Fibroblast of skin of left quadriceps (primary cell): ENCODE measurements at places on chromosomes 5 and 9.

GRCh38 chr5:141641634-141642267 is 5.0 kb downstream of the RELL2 start:
- peak; percentile 44 for DNase-seq

- DNase-seq, result no peak
Measured at GRCh38 chr5:22044229-22044628, 808.9 kb downstream of the CDH12 start.

- no peak for DNase-seq
Measured at GRCh38 chr5:10975945-10976344, 214.9 kb upstream of the DAP start.

GRCh38 chr9:123414936-123415930 is 59.2 kb downstream of the CRB2 start:
- DNase-seq, result no peak

DNA sequence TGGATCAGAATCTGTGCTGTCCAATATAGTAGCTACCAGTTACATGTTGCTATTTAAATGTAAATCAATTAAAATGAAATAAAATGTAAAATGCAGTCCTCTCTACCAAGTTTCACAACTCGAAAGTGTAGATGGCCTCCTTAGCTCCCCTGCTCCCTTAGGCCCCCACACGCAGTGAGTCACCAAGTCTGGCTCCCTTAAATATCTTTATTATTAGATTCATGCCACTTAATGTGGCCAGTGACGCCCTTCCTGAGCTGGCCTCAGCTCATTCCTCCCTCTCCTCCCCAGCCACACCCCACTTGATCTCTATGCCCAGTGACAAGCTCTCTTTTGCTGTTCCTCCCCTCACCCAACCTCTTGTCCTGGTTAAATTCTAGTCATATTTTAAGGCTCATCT is 88.4 kb upstream of the DNAH5 start:
- no peak for DNase-seq

- DNase-seq, result no peak
Measured at GRCh38 chr5:143592648-143593047, 189.2 kb upstream of the NR3C1 start.

- DNase-seq, result no peak
Measured at GRCh38 chr5:131272724-131273123, 8.9 kb downstream of the CDC42SE2 start.

GRCh38 chr5:72273547-72273946 is 46.5 kb downstream of the MRPS27 start:
- DNase-seq, result no peak

DNA sequence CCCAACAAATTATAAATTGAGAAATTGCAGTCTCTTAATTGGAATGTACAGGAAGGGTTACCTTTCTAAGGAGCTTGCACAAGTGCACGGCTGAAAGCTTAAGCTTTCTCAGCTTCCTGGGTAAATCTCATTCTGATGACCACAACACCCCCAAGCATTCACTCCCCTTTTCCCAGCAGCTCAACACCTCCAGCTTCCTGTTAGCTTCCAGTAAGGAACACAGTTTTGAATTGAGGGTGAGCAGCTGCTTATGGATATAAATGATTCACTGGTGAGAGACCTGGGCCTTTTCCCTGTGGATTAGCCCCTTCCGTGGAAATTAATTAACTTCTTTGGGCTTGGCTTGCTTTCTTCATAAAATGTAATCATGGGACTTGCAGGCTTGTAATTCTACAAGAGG is 101.2 kb downstream of the SLC28A3 start:
- no peak for DNase-seq

DNA sequence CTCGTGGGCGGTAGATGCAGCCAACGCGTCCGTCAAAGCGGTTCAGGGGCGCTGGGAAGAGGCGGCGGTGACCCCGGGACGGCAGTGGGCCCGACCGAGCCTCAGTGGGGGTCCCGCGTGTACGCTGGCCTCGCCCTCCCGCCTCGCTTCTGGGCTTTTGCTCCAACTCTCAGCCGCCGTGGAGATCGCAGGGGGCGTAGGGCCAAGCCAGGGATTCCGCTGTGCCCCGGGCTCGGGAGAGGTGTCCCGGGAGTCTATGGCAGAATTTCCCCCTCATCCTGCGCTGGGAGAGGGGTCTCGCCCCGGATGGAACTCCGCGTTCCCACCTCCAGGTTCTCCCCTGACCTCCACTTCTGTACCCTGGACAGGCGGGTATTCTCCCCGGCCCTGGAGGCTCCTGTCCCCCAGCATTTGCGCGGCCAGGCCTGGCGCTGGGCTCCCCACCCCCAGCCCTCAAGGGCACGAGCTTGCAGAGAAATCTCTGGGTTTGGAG is 131.9 kb downstream of the MRPL36 start:
- DNase-seq, result no peak

- no peak for DNase-seq
Measured at GRCh38 chr9:96425500-96426169, 7.5 kb upstream of the ZNF367 start.

- peak; percentile 6 for DNase-seq
Measured at GRCh38 chr5:111628901-111629300, 116.6 kb upstream of the STARD4 start.

- no peak for DNase-seq
Measured at GRCh38 chr5:168925160-168925559, 346.0 kb upstream of the PANK3 start.

DNA sequence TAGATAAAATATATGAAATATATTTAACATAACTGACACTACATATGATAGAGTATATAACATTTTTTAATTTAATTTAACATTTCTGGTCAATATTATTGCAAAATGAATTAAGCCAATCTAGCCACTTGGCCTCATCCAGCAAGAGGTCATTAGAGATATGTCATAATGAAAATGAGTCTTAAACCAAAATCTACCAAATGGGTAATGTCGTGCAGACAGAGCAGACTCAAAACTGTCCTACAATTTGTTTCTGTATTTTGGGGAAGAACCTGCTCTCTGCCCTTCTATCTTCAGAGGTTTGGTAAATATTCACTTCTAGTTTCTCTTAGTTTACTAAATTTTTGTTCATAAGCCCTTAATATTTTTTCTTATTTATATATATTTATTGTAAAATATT is 61.4 kb downstream of the ARHGEF28 start:
- no peak for DNase-seq

GRCh38 chr9:105296877-105297287 is 52.4 kb downstream of the SLC44A1 start:
- DNase-seq, result peak; percentile 89

DNA sequence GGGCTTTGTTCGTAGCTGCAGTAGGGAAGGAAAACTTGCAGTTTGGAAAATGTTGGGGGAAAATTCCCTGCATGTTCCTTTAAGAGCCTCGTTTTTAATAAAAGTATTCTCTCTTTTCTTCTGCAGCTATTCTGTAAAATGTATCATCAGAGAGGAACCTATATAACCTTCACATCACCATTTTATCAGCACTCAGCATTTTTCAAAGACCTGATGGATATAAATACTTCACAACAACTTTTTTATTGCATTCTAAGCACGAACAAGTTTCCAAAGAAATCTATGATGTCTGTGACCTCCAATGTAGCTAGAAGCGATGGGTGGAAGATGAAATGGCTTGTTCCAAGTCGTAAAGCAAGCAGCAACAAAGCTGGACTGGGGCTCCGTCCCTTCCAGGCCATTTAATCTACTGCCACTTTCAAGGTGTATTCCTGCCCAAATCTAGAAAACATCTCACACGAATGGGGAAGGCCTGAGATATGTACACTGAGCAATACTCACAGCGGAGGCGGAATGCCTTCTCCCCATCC is 84.0 kb downstream of the NSUN2 start:
- DNase-seq, result no peak

- DNase-seq, result peak; percentile 82
Measured at GRCh38 chr9:78707481-78707991, 410.6 kb downstream of the PSAT1 start.

- no peak for DNase-seq
Measured at GRCh38 chr5:180589771-180590542, 1.3 kb downstream of the SCGB3A1 start.

DNA sequence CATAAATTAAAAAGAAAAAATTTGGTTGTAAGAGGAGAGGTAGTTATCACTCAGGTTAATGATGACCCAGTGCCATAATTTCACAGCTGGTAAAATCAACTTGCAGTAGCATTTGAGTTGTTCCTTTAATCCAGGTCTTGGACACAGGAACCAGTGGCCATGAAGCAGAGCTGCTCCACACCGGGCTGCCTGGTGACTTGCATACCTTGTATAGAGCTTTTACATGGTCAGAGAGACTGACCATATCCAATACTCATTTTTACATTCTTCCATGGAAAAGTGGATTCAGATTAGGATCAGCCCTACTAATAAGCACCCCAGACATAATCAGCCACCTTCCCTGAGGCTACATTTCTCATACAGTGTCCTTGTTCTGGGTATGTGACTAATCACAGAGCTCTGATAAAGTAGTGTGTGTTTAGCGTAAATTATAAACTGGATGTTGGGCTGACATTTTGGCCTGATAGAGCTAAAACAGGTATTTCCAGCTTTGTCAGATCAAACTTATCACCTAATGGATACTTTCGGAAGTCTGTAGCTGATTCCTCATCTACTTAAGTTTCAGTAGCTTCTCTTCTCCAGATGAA is 77.0 kb upstream of the ZSWIM6 start:
- DNase-seq, result no peak

DNA sequence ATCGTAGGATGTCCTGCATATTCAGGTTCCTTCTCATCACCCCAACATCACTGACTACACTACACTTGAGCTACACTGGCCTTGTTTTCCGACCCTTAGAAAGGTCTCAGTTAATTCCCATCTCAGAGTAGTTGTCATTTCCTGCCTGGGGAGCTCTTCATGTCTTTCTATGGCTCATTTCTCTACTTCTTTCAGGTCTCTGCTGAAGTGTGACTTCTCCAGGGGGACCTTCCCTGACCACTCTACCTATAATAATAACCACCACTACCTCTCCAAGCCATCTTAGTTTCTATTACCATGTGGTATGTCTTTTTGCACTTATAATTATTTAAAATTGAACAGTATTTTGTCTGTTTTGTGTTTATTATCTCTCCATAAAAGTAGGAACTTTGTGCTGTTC is 113.2 kb downstream of the STARD4 start:
- no peak for DNase-seq

DNA sequence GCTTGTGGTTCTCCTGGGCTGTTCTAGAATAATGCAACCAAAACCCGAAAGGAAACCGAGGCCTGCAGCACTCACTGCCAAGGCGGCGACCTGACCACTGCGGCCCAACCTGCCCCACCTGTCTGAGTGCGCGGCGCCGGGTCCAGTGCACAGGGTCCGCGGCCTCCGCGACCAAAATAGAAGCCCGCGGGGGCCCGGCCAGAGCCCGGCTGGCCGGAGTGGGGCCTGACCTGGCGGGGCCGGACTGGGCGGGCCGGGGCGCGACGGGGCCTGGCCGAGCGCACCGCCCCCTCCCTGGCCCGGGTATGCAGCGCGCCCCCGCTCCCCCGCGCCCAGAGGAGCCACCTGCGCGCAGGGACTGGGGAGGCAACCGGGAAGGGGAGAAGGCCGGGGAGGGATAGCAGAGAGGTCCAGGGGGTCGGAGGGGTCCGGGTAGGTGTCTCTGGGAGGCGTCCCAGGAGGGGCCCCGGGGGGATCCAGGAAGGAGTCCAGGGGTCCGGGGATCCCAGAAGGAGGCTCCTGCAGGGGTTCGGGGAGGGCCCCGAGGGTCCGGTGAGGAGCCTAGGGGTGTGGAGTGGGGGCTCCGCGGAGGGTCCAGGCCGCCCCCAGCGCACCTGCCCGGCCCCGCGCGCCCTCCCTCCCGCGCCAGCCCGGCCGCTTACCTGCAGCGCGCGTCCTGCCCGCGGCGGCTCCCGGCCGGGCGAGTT is 503 bp downstream of the SEMA4D start:
- DNase-seq, result no peak

DNA sequence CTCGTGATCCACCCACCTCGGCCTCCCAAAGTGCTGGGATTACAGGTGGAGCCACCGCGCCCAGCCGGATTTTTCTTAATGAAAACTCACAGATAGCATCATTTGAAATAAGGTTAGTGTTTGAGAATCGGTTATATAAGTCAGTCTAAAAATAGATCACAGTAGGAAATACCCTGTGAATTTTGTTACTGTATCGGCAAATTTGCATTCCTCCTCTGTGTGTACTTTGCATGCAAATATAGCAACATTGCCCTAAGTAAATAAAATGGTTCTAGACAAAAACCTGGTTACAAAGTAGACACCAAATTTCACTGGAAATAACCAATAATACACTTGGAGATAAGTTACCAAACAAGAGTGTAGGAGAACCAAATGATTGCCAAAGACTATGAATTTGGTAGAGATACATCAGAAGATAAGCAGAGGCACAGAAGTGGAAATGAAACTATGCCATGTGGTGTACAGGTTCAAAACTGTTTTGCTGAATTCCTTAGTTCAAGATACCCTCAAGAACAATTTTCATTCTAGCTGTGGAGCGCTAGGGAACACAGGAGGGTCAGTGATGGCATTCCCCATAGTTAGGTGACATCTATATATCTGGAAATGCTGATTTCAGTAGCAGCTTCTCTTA is 58.1 kb downstream of the ICE1 start:
- DNase-seq, result no peak

DNA sequence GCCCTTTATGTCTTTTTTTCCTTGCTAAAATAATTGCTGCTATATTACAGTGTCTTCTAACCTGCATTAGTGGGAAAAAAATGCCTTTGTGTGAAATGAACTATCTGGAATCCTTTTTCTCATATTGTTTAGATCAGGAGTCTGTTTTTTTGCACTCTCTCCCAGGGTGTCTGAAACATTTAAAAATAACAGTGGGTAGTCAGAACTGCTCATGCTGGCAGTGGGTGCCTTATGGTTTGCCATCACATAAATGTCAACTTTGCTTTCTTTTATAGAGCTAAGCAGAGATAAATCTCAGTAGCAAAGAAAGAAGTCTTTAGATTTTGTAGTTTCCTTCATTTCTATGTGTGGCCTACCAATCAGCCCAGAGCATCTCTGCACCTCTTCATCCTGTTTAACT is 347.8 kb upstream of the RGMB start:
- no peak for DNase-seq

GRCh38 chr9:2645569-2645968 is 24.0 kb downstream of the VLDLR start:
- DNase-seq, result no peak

GRCh38 chr5:72499730-72500129 is 7.5 kb downstream of the ZNF366 start:
- DNase-seq, result no peak
